GM12864 (cell line): ENCODE measurements at places on chromosomes 2 and 18.

- DNase-seq: no peak
Observed at GRCh38 chr2:142782942-142783443, 94.5 kb upstream of the KYNU start.

- DNase-seq: no peak
Observed at GRCh38 chr18:59357928-59358327, 1.1 kb downstream of the LMAN1 start.

DNA sequence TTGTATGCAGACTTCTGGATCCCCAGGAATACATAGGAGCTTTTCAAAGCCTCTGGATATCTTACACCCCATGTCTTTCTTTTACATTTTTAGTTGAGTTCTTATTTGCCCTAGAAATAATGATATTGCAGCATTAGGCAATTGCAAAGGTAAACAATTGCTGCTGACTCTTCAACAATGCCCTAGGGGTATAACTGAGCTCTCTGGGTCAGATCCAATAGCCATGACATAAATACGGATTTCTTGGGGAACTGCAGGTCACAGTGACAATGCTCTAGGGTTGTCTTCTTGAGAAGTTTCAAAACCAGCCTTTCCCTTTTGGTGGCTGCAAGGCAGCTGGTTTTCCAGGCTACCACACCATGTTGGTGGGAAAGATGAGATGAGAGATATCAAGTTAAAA is 16.5 kb upstream of the OR6B3 start:
- no peak for DNase-seq

DNA sequence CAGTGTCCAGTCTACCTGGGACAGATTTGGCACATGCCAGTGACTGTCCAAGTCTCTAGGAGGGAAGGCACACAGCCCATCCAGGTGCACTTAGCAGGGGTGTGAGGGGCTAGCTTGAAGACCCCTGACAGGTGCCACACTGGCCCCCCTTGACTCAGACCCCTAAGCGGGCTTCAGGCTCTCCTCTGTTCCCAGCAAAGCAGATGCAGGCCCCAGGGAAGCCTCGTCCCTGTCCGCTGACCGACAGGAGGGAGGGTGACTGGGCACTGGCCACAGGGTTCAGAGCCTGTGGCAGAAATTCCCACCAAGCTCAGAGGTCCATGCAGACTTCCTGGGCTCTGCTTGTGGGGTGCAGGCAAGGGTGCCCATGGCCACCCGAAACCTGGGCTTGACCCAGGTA is 239.8 kb upstream of the MYT1L start:
- no peak for DNase-seq

- DNase-seq: no peak
Observed at GRCh38 chr2:139917690-139918384, 1137.6 kb upstream of the NXPH2 start.

DNA sequence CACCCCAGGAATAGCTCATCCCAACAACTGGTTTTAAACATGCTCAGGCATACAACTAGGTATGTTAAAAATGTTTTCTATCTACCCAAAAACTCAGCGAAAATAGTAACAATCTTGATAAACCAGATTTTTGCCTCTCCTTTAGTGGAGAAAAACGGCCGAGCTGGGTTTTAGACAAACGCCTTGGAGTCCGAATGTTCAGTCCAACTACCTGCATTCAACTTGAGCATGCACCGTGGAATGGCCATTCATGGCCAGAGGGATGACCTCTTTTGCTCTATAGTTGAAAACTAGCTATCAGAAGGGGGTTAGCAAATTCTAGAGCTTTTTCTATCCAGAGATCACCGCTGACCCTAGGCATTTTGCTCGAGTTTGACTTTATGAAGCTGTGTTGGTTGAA is 30.8 kb downstream of the PDIA6 start:
- no peak for DNase-seq

GRCh38 chr2:21498016-21498415 is 374.2 kb downstream of the TDRD15 start:
- no peak for DNase-seq

DNA sequence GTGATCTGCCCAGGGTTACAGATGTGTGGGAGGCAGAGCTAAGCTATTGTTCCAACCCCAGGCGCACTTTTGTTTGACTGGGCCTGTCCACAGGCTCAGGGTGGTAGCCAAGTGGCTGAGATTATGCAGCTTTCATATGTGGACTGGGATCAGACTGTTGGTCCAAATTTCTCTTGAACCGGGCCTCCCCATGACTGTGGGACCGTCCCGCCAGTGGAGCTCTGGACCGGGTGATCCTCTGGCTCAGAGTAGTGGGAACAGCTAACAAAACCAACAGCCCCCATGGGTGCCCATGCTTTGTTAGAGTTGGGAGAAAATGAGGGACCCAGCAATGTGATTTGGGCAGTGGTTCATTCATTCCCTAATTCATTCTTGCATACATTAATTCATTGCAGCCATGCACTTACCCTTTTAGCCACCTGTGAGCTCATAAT is 86.8 kb upstream of the HS6ST1 start:
- no peak for DNase-seq

GRCh38 chr2:200089756-200090109 is 134.4 kb downstream of the MAIP1 start:
- no peak for DNase-seq

GRCh38 chr2:202773301-202773973 is 98.1 kb downstream of the ICA1L start:
- DNase-seq: no peak

- DNase-seq: no peak
Observed at GRCh38 chr18:67331857-67332256, 184.7 kb downstream of the DSEL start.

DNA sequence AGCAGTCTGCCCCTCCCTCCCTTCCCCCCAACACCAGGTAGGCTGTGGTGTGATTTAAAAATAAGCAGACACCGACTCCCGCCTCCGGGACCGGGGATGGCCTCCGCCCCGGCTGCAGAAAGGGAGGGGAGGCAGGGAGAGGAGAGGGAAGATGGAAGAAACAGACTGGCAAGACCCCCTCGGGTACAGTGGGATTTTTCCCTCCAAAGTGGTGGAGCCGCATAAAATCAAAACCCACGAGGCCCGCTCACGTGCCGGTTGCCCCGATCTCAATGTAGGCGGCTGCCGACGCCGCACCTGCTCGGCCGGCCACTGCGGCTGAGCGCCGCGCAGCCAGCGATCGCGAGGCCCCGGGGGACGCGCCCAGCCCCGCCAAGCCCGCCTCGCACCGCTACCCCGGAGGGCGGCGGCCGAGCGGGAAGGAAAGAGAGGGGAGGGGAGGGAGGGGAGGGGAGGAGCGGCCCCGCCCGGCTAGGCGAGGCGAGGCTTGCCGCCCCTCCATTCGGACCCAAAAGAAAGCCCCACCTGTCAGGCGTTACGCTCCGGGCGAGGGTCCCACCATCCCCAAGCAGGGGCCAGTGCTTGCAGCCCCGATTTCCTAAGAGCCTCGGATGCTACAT is 811 bp downstream of the ADD2 start:
- no peak for DNase-seq

DNA sequence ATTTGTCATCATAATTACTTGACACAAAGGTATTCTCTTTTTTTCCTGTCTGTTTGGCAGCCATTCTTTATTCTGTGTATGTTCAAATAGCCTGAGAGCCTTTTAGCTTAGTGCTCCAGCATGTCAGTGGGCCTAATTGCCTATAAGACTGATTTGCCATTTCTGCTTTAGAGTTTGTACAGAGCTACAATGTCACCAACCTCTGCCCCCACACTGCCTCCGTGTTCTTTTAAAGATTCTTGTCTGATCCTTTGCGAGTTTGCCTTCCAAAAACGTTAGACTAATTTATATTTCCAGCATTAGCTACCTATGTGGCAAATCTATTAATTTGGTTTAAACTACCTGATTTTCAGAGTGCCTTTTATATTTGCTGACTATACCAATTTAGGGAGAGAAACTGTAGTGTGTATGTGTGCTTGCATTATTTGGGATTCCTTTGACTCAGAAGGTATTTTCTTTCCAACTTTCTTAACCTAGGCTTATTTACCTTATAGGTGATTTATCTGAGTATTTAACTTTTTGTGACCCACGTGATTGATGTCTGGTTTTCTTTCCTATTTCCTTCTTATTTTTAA is 70.8 kb downstream of the FAM117B start:
- no peak for DNase-seq

DNA sequence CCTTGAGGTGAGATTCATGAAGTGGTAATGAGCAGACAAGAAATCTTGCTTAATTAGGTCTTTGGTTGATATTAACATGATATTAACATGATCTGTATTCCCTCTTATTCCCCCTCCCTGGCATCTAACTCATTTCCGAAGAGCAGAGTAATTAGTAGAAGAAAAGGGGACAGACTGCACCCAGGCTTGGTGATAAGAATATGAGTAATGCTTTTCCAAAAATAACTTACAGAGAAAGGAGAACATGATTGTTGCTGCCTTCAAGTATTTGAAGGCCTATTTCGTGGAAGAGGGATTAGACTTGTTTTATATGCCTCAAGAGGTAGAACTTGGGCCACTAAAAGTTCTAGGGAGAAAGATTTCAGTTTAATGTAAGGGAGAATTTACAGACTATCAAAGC is 130.6 kb upstream of the ATP5MC3 start:
- no peak for DNase-seq

- DNase-seq: no peak
Observed at GRCh38 chr2:4219571-4219970, 516.2 kb downstream of the DCDC2C start.

GRCh38 chr2:226048611-226049010 is 649.1 kb downstream of the NYAP2 start:
- no peak for DNase-seq

- no peak for DNase-seq
Observed at GRCh38 chr2:115303-115702, 69.0 kb upstream of the FAM110C start.

- no peak for DNase-seq
Observed at GRCh38 chr2:239035361-239035814, 187.5 kb downstream of the TWIST2 start.

- no peak for DNase-seq
Observed at GRCh38 chr18:73749304-73749703, 398.3 kb downstream of the FBXO15 start.

GRCh38 chr2:33782395-33783230 is 183.5 kb upstream of the FAM98A start:
- no peak for DNase-seq

GRCh38 chr18:58152891-58153290 is 108.9 kb downstream of the NEDD4L start:
- no peak for DNase-seq

- DNase-seq: no peak
Observed at GRCh38 chr2:73253901-73254300, 19.8 kb downstream of the CCT7 start.
